ENCODE measurements at places on chromosomes 7 and 10.

- DNase-seq: no peak
These were observed 19.7 kb upstream of the ITGA8 start for GRCh38 chr10:15739254-15739970.

DNA sequence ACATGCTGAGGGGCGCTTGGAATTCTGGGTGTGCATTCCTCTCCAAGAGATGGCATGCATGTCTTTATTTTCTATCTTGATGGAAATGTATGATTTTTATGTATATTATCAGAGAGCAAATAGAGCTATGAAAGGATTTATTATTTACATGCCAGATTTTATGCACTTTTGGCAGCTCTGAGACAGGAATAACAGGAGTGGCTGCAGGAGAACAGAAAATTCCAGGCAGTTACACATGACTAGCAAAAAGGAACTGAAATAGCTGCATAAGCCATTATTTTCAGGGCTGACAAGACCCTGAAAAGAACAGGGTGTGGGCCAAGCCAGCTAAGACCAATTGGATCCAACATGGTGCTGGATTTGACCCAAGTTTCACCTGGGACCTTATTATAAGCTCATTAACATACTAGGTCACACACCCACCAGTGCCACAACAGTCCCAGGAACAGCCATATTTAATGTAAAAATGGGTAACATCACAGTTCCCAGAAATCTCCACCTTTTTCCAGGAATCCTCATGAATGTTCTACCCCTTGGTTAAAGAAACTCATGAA lies 43.2 kb upstream of the ACSL5 start:
- DNase-seq: no peak

DNA sequence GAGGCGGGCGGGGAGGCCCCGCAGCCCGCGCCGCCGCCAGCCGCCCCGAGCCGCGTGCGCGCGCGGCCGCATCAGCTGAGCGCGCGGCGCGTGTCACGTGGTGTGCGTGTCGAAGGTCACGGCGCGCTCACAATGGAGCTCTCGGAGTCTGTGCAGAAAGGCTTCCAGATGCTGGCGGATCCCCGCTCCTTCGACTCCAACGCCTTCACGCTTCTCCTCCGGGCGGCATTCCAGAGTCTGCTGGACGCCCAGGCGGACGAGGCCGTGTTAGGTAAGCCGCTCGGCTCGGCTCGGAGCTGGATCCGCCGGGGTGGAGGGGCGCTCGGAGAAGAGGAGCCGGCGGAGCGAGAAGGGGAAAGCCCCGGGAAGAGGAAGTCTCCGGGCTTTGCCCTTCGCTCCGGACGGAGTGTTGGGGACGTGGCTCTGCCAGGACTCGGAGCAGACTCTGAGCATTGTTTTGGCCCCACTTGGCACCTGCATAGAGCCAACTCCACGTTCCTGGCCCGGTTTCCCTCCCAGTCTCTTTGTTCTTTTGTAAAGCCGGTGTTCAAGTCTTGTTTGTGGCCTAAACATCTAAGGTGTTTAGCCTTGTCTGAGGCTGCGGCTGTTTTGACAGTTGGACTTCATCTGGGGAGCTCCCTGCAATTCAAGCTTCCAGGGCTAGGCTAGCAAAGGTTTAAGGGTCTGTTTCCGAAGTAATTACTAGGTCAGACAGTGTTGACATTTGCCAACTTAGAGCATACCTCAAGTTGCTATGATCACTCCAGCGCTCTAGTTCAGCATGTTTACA lies at the start of gene COMMD3:
Gene COMMD3 (plus strand): TSS at position 103 of the 790 bp plus-strand sequence. CDS start 30 bp downstream, at position 133.
- peak; percentile 68 for DNase-seq

- no peak for DNase-seq
These were observed 13.2 kb upstream of the TAS2R60 start for GRCh38 chr7:143429770-143430698.

- DNase-seq: no peak
These were observed 21.2 kb upstream of the ANLN start for GRCh38 chr7:36368496-36368895.

Data from stimulated activated CD4-positive, alpha-beta T cell treated with anti-CD3 and anti-CD28 coated beads, Interleukin-15, amount 100 ng/mL, for 48 hours (primary cell).